Glomerular endothelial cell (primary cell): ENCODE measurements at places on chromosomes 4 and X.

- no peak for DNase-seq
Measured at GRCh38 chr4:158710814-158711213, 12.4 kb downstream of the PPID start.

GRCh38 chrX:118272242-118272641 is 73.7 kb upstream of the WDR44 start:
- DNase-seq = no peak

DNA sequence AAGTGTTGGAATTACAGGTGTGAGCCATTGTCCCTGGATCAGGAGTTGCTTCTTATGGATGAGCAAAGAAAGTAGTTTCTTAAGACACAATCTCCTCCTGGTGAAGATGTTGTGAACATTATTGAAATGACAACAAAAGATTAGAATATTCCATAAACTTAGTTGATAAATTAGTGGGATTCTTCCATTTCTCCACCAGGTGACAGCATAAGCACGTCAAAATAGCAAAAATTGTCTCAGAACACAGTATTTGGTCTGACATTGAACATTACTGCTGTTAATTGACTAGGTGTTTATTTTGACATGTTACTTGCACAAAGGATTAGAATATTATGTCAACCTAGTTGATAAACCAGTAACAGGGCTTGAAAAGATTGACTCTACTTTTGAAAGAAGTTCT is 21.6 kb downstream of the CLDN34 start:
- DNase-seq = no peak

DNA sequence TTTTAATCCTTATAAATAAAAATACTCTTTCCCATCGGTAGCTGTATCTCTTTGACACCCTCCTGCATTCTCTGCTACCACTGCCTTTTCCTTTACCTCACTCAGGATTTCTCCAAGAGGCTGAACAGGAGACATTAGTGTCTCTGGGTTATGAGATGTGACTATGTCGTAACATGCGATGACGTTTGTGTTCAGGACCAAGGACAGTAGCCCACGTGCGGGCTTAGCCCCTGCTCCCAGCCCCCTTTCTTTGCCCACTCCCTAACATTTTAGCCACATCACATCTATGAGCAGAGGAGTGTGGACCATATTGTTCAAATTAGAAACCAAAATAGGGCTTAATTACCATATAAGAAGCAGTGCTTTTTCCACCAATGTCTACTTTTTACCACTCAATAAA is 369.3 kb downstream of the FBXW7 start:
- no peak for DNase-seq

DNA sequence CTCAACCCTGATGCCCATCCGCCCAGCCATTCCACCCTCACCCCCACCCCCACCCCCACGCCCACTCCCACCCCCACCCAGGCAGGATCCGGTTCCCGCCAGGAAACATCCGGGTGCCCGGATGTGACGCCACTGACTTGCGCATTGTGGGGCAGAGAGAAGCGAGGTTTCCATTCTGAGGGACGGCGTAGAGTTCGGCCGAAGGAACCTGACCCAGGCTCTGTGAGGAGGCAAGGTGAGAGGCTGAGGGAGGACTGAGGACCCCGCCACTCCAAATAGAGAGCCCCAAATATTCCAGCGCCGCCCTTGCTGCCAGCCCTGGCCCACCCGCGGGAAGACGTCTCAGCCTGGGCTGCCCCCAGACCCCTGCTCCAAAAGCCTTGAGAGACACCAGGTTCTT is at the start of gene MAGEA1:
MAGEA1 (plus strand) TSS at position 154 of the 400 bp plus-strand sequence. CDS start 3,106 bp downstream, outside the sequence.
- no peak for DNase-seq

- no peak for DNase-seq
Measured at GRCh38 chrX:10233696-10234095, 76.9 kb downstream of the CLCN4 start.

- no peak for DNase-seq
Measured at GRCh38 chrX:47316276-47317025, 53.9 kb upstream of the ZNF157 start.

GRCh38 chr4:133694416-133694815 is 507.2 kb downstream of the PABPC4L start:
- no peak for DNase-seq

GRCh38 chrX:104172121-104172520 is 5.9 kb downstream of the FAM199X start:
- no peak for DNase-seq

- peak; percentile 23 for DNase-seq
Measured at GRCh38 chr4:173025131-173025530, 143.5 kb upstream of the GALNT7 start.

DNA sequence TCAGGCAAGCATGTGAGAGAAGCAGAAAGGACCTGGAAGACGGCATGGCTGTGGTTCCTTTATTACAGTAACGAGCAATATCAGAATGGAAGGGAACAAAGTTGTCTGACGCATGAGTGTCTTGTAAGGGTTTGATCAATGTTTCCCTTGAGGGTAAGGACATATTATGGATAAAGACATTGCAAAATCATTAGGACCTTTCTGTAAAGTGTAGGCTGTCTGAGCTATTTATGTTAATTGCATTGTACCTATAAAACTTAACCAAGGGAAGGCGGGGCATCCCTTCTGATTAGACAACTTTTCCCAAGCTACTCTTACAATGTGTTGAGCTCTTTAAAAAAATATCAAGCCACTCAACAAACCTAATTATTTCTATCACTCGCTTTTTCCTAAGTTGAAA is 112.2 kb upstream of the JADE1 start:
- no peak for DNase-seq

DNA sequence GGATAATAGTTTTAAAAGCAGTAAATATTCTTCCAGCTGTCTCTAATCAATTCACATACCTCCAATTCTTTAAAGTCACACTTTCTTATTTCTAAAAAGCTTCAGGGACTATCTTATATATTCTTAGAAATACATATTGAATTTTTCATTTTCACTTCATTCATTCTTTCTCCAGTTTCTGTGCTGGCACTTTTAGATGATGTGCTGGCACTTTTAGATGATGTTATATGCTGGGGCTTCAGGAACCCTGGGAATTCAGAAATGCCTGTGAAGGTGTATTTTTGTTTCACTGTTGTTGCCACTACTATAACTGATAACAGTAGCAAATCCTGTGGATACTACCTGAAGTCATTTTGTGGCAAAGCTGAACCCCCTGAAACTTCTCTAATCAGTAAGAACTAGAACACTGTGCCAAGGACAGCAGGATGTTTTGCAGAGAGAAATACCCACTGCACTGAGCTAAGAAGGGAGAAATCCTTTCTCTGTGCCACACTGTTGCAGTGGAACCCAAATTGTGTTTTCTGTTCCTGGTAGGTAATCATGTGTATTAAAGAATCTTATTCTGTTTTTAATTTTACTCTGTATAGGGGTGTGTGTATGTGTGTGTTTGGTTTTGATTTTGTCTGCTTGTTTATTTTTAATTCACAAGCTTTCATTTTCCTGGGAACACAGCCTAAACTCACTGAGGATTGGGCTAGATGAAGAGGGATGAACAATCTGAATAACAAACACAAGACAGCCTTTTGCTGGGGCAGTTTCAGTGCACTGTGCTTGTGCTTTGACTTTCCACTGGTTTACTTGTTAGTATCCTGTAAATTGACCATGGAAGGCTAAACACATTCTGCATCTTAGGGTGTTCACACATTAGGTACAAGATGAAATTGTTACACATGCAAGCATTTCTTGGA is 898.3 kb downstream of the CCSER1 start:
- no peak for DNase-seq

- DNase-seq = no peak
Measured at GRCh38 chrX:33855251-33855650, 276.9 kb downstream of the FAM47A start.

DNA sequence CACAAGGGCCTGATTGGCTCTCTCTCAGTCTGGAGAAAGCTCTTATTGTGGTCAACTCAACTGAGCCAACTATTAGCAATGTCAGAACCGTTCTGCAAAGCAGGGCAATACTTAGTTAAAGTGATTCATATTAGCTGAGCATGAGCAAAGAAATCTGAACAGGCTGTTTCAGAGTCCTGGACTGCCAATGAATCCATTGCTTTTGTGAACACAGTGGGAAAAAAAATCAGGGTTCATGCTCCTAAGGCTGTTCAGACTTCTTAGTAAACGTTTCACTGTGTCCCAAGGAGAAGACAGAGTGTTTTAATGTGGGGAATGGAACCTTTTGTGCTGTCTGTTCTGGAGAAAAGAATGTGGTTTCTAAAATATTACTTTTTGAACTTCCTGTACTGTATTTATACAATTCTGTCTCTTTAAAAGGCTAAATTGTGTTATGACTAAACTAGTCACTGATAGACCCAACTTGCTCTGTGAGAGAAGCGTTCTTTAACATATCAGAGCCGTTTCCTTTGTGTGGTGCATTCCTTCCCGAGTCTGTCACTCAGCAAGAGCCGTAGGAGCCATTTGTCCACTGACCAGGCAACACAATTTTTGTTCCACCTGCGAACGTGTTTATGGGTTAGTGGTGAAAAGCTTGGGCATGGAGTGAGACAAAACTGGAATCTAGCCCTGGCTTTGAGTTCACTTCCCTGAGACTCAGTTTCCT is 366.1 kb downstream of the FBXO8 start:
- no peak for DNase-seq

GRCh38 chr4:6689506-6689960 is 4.1 kb upstream of the S100P start:
- DNase-seq = no peak

GRCh38 chr4:108830509-108831244 is 67.8 kb upstream of the ETNPPL start:
- no peak for DNase-seq

DNA sequence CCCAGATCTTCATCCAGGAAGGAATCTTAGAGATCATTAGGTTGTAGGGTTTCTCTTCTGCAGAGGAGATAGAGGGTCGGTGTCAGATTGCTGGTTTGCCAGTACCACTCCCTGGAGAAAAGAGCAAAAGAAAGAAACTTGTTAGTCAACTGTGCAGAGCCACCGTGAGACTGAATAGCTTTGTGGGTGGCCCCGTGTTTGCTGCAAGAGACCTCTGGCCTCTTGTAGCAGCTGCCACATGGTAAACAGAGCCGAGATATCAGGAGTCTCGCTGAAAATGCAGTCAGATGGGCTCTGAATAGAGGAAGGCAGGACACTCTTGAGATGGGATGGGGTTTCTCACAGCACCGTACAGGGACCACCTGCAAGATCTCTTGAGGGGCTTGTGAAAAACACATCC is 149.7 kb downstream of the PTTG2 start:
- no peak for DNase-seq

DNA sequence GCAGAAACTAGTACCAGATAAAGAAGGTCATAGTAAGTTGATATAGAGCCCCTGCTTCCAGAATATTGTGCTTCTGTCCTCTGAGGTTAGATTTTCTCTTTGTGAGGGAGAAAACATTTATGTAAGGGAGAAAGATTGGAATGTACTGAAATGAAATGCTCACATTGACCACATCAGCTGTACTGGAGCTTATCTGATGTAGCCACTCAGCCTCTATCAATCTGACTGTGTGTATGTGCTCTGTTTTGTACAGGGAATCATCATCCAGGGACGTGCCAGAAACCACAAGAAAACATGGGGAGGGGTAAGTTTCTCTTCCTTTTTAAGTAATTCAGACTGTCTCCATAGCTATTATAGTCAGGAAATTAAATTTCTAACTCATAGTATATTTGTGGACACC is 56.8 kb downstream of the PRRG1 start:
- DNase-seq = no peak

GRCh38 chr4:122728856-122729255 is 3.6 kb upstream of the BBS12 start:
- DNase-seq = no peak

DNA sequence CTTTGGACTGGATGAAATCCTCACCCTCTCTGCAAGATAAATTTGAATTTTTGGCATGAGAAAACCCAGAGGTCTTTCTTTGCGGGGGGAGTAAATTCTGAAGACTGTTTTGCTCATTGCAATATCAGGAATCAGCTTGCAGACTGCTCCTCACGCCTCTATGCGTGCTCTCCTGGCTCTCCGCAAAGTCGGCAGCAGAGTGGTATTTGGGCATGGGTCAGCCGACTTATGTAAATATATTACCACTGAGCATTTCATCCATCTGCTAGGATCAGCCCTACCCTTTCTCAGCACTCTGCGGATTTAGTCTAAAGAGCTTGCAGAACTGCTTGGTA is 288.0 kb downstream of the ASMT start:
- no peak for DNase-seq

DNA sequence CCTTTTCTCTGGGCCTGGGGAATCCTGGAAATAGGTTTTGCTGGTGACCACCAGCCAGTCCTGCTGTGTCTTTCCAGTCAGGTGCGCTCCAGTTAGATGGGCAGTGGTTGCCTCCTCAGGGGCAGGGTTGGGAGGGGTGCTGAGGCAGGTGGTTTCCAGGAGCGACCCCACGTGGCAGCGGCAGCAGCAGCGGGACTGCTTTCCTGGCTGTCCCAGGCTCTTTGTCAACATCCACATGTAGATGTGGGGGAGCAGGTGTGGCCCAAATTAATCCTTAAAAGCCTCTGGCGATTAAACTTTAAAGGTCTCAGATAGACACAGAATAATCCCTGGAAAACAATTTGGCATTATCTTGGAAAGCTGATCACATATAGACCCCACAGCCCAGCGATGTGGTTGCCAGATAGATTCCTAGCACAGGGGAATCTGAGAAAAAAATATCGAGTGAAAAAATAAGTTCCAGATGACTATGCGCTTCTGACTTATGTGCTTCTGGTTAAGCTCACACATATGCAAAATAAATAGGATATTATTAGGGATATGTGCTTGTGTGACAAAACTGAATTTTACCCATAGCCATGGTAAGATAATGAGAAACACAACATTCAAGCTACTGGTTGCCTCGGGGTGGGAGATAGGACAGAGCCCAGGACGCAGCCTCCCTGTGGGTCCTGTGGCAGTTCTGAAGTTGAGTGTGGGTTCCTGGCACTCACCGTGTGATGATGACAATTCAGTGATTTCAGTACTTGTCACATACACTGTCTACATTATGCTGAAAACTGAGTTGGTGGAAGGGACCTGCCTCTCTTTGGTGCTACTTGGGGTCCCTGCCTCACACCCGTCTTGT is 336.4 kb downstream of the ARHGAP10 start:
- no peak for DNase-seq

GRCh38 chrX:153966283-153966688 is 5.3 kb downstream of the HCFC1 start:
- DNase-seq = no peak

DNA sequence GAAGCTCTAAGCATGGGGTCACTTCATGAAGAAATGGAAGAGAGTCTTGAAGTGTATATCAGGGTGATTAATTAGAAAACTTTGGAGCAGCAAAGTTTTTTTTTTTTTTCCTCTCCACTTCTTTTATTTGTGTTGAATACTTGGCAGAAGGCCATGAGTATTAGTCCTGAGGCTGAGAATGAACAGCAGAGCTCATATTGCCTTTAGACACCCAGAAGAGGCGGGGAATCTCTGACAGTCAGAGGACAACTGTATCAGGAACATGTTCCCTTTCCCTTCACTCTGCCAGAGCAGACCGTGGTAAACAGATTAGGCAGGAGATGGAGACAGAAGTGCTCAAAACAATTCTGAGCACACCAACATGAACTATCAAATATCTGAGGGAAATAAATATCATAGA is 300.9 kb downstream of the FAM47A start:
- DNase-seq = no peak

DNA sequence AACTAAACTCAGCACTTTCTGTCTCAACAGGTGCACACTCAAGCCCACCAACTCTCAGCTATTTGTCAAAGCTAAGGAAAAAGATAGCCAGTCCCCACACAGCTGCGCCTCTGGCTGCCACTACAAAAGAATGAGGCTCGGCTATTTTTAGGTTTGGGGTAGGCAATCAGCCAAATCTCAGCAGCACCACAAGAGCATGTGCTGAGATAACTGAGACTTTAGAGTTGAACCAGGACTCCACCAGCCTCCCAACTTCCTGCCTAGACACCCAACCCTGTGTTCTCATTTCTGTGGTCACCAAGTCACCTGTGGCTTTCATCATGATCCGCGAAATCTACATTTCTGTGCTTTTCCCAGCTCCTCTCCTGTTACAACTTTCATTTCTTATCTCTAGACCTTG is 28.0 kb downstream of the DMD start:
- DNase-seq = no peak
